ENCODE measurements at places on chromosomes 4 and X.

GRCh38 chr4:138828926-138829325, 186.7 kb upstream of the NOCT start:
- no peak for DNase-seq

- peak; percentile 9 for DNase-seq
These were observed 14.1 kb downstream of the ZNF157 start for GRCh38 chrX:47384502-47384901.

GRCh38 chr4:20639346-20639745, 60.9 kb upstream of the PACRGL start:
- DNase-seq: peak; percentile 89

DNA sequence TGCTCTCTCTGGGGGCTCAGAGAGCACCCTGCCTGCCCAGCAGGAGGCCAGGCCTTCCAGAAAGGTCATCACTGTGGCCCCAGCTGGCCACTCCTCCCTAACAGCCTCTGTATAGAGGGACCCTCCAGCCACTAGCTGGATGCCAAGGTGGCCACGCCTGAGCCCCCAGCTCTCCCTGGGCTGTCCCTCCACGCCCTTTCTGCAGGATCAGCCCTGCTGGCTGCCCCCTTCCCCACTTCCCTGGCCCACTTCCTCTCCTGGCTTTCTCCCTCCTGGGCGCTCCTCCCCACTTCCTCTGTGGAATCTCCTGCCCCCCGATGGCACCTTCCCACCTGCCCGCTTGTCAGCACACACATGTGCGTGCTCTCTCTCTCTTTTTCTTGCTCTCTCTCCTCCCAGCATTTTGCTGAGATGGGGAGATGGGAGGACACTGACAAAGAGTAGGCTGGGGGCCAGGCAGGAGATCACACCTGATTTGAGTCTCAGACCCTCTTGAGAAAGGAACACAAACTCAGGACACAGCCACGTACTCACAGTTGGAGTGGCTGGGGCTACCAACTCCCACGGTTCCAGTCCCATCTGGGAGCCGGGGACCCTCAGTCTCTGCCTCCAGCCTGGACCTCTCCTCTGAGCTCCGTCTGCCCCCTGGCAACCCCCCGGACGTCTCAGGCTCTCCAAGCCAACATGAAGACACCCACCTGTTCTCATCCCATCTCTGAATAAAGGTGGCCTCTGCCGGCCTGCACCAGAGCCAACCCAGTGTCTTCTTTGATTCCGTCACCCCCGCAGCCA, 62.1 kb upstream of the AFAP1 start:
- no peak for DNase-seq

- DNase-seq: no peak
These were observed 31.9 kb downstream of the SETD7 start for GRCh38 chr4:139524062-139524631.

GRCh38 chrX:123263270-123263669, 79.2 kb downstream of the GRIA3 start:
- DNase-seq: no peak

- no peak for DNase-seq
These were observed 61.4 kb downstream of the FAM114A1 start for GRCh38 chr4:38928974-38929373.

- no peak for DNase-seq
These were observed 142.3 kb downstream of the LAS1L start for GRCh38 chrX:65392284-65392683.

DNA sequence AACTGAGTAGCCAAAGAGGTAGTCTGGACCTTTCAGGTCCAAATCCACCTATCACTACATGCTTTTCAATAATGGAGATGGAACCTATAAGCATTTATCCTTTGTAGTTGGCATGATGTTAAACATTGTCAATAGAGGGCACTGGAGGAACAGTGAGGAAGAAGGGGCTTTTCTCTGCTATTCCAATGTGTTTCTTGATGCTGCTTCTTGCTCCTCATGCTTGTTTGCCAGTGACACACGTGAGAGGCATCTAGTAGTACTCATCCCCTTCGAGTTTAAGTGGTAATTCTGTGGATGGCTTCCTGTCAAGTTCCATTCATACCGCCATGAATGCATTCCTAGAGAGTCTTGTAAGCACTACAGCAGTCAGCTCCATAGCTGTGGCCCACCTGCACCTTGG, 84.0 kb downstream of the NAA11 start:
- peak; percentile 80 for DNase-seq

DNA sequence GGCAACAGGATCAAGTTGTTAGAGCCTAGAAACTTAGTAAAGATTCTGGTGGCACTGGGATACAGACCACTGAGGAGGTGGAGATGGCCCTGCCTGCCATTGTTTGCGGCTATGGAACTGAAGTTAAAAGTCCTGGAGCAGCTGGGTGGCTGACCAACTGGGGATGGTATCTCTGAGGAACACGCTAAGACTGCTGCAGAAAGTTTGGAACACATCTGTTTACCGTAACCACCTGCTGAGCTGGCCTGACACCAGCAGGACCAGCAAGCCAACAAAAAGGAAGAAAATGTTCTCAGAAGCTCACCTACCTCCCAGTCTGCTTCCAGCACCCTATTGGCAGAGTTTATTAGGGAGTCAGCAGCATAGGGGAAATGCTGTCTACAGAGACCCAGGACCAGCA, 17.4 kb upstream of the PACRGL start:
- no peak for DNase-seq

- no peak for DNase-seq
These were observed 69.6 kb downstream of the KIT start for GRCh38 chr4:54727346-54727745.

DNA sequence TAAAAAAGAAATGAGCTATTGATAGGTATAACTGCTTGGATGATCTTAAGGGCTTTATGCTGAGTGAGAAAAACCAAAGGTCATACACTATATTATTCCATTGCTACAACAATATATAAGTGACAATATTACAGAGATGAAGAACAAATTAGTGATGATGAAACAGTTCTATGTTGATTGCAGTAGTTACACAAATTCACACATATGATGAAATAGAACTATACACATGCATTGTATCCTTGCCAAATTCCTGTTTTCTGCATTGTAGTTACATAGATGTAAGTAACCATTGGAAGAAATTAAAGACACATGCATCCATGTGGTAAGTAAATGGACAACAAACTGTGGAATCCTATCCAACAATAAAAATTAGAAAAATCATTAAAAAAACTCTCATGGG, 76.5 kb downstream of the CENPC start:
- DNase-seq: no peak

DNA sequence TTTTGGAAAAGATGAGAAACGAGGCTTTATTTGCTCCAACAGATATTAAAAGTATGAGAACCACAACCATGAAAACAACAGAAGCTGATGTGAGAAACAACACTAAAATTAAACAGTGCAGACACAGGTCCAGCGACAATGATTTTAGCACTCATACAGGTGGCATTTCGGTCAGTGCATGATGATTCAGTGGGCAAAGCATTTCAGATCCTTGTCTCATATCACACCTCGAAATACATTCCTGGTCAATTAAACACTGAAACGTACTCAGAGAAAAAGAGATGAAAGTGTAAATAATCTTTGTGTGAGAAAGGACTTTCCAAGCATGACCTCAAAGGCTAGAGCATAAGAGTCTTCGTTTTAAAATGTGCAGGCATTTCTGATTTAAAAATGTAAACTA, 85.2 kb downstream of the ACOX3 start:
- no peak for DNase-seq

- DNase-seq: no peak
These were observed 85.8 kb downstream of the MID1 start for GRCh38 chrX:10534611-10535010.

DNA sequence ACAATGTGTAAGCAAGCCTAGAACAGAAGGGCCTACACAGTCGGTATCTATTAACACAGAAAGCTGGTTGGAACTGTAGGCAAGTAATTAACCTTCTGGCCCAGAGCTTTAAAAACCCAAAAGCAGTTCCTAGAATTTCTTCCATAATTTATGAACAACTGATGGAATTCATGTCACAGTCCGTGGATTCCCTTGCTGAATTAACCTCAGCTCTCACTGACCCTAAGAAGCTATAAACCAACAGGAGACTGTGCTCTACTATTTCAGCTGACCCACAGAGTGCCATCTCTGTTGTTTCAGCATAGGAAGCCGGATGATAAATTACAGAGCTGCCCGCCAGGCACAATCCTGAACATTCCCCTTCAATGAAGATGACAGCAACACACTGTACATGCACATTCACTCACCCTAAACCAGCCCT, 157.3 kb downstream of the PRDM5 start:
- no peak for DNase-seq

DNA sequence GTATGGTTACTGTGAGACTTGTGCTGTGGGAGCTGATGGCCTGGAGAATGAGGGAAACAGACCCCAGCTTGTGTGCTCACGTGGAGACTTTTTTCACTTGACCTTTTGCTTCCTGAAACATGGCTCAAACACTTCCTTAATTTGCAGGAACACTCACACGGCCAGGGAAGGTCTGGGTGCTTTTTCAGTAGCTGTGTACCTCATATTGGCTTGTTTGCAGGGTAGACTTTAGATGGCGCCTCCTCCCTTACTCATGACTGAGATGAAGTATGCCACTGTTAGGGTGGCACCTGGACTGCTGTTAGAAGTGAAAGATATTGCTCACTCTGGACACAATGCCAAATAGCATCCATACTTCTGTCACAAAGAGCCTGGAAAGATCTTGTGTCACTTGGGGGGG, 75.7 kb upstream of the WDR1 start:
- DNase-seq: no peak

- no peak for DNase-seq
These were observed 201.4 kb downstream of the AASDH start for GRCh38 chr4:56185901-56186300.

DNA sequence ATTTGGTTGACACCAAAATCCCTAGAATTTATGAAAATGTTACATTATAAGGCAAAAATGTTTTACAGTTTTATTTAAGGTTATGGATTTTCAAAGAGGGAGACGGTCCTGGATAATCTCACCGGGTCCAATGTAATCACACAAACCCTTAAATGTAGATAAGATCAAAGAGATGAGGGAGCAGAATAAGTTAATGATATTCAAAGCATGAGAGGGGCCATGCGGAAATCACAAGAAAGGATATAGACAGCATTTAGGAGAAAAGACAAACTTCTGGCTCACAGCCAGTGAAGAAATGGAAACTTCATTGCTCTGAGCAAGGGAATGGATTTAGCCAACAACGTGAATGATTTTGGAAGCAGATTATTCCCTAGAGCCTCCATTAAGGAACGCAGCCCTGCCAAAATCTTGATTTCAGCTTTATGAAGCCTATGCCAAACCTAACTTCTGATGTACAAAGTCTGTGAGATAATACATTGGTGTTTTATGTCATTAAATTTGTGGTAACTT, 684.4 kb upstream of the GNPDA2 start:
- no peak for DNase-seq

DNA sequence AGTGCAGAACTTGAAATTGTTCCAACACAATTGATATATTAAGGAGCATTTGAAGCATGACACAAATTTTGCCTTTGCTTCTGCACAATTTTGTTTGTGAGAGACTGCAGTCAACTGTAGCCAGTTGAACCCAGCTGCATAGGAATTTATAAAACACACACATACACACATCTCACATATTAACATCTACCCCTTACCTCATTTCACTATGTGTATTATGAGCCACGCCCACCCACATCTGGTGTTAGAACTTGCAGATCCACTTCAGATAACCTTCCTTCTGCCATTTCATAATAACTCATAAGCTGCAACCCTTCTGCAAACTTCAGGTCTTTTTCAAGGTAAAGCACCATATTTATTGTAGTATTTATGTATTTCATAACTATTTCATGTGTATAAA, 188.1 kb upstream of the WDFY3 start:
- DNase-seq: no peak

- DNase-seq: no peak
These were observed 63.8 kb upstream of the ENPP6 start for GRCh38 chr4:184281231-184282139.

DNA sequence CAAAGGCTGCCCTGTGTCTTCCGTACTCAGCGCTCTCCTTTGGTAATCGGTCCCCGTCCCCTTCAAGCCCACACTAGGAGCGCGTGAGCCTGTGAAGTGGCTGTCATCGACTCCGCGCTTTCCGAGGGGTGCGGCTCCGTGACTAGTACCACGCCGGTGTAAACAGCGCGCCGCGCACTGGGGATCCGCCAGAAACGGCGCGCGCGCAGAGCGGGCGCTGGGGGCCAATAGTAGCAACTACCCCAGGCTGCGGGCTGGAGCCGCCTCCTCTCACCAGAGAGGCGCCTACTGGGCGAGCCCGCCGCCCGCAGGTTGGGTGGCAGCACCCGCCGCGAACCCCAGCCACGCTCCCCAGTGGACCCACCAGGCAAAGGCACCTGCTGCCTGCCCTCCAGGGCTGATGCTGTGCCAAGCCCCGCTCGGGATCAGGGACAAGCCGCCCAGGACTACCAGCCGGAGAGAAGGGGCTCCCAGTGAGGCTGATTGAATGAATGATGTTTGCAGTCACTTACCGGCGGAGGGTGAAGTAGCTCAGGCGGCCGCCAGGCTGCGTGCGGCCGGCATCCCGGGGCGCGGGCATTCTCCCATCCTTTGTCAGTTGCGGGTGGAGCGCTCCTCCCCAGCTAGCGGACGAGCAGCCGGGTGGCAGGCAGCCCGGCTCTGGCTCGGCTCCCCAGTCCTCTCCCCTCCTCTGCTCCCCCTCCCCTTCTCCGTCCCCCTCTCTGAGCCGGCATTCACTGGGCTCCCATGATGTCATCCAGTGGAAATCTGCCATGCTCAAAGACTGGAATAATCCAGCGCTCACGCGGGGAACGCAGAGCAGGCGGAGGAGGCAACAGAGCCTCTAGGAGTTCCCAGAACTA, 370.3 kb upstream of the SMIM31 start:
- DNase-seq: no peak

- no peak for DNase-seq
These were observed 1299.5 kb downstream of the FSTL5 start for GRCh38 chr4:160864253-160864652.

DNA sequence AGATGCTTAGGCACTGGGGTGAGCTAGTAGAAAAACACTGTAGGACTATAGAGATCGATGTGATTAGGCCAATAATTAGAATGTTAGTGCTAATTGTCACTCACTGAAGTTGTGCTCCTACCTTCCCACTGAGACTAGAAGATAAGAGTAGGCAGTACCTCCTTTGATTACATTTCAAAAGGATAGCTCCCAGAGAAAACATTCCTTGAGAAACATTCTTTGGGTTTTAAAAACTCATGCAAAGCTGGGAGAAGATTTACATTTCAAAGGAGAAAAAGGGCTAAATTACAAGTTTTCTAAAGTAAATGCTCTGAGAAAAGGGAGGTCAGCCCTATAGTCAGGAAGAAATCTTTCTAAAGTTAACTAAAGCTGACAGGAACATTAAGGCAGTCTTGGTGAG, 860.3 kb upstream of the NDST4 start:
- no peak for DNase-seq

- no peak for DNase-seq
These were observed 81.5 kb downstream of the RCHY1 start for GRCh38 chr4:75432683-75433082.

- DNase-seq: no peak
These were observed 288.0 kb upstream of the SFRP2 start for GRCh38 chr4:154076921-154077320.
